ENCODE measurements at places on chromosomes 12 and 14. TPM values are rescaled to one million over a fixed set of nuclear protein-coding genes. Genes with fewer than 3 reads are reported as not detected.

DNA sequence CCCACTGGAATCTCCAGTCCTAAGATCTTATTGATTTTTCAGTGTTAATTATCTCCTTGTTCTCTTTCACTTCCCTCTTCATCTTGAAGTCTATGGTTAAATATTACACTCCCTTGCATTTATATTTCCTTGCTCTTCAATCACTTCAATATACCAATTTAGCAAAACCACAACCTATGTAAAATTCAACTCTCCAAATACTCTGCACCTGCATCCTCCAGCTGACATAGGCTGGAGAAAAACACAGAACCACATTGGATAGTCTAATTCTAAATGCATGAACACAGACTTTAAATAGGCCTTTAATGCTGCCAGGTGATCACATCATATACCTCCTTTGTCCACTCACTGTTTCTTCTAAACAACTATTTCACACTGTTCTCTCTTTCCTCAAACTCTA, 253.8 kb upstream of the GARIN6 start:
- no peak for DNase-seq

DNA sequence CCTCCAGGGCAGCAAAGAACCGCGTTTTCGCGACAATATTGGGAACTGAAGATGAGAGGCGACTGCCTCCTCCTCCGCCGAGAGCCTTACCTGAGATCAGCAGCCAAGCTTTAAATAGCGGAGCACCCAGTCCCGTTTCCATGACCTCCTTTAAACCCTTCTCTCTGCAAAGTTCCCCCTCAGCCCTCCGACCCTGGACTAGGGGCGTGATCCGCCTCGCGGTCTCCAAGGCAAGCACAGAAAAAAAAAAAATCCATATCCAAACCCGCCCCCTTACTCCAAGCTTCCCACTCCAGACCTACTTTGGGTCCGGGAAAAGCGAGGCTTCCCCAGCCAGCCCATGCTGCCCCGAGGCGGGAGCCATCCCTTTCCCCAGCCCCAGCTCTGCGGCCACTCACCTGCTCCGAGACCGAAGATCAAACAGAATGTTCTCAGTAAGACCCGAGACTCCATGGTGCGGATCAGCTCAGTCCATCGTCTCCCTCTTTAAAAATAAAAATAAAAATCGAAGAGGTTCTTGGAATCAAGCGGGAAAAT, 630 bp downstream of the NELL2 start:
- no peak for DNase-seq

- DNase-seq: peak; percentile 91
Measured at GRCh38 chr12:107461222-107461975, 224.2 kb upstream of the PWP1 start.

GRCh38 chr14:61698206-61698980, 3.1 kb downstream of the HIF1A start:
- DNase-seq: no peak

- no peak for DNase-seq
Measured at GRCh38 chr12:56260921-56261320, 2.7 kb upstream of the ANKRD52 start.

DNA sequence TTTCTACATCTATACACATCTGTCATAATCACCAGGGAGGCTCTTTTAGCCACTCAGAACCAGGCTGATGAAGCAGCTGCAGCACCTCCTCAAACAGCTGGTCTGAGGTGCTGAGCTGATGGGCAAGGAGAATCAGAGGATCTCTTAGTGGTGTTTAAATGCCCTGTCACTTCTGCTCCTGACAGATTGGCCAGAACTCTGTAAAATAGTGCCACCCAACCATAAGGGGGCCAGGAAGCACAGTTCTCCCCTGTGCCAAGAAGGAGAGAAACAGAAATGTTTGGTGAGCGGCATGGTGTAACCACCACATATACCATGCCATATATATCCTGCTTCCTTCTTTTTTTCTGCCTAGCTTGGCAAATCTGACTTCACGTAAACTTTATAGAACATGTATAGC, 12.8 kb downstream of the SOCS2 start:
- DNase-seq: no peak

DNA sequence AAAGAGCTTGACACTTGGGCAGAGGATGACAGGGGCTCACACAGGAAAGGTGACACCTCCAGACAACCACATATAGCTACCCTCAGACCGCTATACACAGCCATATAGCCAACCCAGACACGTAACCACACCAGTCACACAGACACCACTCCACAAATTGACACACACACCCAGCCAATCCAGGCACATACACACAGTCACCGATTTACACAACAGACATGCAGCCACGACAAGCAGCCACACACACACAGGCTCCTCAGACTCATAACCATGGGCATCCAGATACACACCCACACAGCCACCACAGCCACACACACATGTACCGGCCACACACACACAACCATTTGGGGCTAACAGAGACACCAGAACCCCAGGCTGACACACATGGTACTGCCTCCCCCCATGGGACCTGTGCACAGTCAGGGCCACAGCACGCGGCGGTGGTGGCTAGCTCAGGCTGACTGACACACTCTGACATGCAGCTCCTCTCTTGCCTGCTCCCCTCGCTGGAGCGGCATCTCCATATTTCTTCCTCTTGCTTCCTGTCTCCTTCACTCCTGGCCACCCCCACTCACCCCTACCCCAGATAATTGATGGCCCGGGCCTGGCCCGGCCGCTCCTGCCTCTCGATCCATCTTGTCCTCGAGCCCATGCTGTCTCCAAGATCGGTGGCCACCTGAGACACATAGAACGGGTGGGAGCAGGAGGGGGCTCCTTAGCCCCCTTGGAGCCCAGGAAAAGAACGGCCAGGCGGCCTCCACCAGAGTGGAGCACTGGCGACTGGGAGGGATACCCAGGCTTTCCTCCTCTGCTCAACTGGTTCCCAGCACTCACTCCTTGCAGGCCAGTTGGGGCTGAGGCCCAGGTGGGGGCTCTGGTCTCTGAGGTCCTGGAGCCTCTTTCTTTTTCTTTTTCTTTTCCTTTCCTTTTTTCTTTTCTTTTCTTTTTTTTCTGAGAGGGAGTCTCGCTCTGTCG, 6.0 kb upstream of the SHMT2 start:
- no peak for DNase-seq

SLC2A14 gene
- total RNA-seq: not detected

FAM222A gene
- total RNA-seq: 0.16 TPM

MANSC4 gene
- total RNA-seq: not detected

WNT1 gene
- total RNA-seq: not detected

GSC gene
- not detected for total RNA-seq

CD4 gene
- 0.17 TPM for total RNA-seq

KCNH3 gene
- 0.53 TPM for total RNA-seq
